ENCODE measurements at places on chromosomes 13 and 19.

- DNase-seq, result no peak
These were observed 5.8 kb upstream of the DAPK3 start for GRCh38 chr19:3976495-3977241.

DNA sequence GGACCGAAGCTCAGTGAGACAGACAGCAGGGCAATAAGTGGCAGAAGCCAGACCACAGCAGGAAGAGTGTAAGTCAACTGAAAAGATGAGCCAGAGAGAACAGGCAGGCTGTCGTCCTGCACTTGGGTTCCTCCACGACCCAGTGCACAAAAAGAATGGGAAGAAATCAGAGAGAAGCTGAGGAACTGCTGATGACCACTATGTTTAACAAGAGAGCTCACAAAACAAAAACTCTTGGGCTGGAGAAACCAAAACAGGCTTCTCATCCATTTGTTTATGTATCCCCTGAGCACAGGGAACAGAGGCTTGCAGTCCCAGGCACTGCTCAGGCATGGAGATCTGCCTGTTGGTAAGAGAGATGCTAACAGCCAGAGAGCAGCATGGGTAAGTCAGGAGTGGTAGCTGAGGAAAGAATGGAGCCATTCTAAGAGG, 14.0 kb downstream of the AKAP8L start:
- no peak for DNase-seq

- DNase-seq, result no peak
These were observed 108.8 kb downstream of the TBC1D4 start for GRCh38 chr13:75372923-75373841.

- DNase-seq, result no peak
These were observed 138.0 kb downstream of the TNFSF13B start for GRCh38 chr13:108407495-108407894.

DNA sequence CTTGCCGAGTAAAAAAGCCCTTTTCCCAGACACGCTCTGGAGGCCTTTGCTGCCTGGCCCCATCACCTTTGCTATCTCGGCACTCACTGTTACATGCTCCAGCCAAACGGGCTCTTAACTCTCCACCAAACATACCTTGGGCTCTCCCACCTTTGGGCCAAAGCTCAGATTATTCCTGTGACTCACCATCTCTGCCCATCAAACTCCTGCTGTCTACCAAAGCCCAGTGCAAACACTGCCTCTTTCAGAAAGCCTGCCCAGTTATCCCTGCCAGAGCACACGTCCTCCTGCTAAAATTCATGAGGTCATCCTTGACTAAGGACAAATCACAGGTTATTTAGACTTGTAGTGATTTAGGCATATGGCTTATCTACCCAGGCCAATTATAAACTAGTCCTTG, 48.1 kb upstream of the SERPINE3 start:
- peak; percentile 25 for DNase-seq

DNA sequence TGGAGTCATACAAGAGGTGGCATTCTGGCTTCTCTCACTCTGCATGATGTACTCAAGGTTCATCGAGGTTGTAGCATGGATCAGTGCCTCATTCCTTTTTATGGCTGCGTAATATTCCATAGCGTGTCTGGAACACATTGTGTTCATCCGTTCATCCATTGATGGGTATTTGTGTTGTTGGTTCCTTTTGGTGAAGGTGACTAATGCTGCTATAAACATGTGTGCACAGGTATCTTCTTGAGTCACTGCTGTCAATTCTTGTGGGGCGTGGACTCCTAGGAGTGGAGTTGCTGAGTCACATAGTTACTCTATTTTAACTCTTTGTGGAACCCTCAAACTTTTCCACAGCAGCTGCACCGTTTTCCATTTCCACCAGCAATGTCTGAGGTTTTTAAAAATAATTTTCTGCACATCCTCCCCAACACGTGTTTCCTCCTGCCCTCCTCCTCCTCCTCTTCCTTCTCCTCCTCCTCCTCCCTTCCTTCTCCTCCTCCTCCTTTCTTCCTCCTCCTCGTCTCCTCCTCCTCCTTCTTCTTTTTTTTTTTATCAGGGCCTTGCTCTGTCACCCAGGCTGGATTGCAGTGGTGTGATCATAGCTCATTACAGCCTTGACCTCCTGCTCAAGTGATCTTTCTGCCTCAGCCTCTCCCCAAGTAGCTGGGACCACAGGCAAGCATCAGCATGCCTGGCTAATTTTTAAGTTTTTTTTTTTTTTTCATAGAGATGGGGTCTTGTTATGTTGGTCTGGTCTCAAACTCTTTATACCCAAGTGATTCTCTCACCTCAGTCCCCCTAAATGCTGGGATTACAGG, 2.0 kb upstream of the TMEM221 start:
- DNase-seq, result peak; percentile 55

DNA sequence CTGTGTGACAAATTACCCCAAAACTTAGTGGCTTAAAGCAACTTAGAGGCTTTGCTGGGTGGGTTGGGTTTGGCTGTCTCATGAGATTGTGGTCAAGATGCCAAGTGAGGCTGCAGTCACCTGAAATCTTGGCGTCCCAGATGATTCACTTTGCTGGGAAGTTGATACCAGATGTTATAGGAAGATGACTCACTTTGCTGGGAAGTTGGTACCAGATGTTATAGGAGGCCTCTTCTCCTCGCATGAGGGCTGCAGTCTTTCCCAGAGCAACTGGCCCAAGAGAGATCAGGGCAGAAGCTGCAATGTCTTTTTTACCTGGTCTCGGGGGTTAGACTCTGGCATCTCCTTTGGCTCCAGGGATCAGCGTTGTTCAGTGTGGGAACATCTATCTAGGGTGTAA, 16.8 kb downstream of the TEX29 start:
- peak; percentile 92 for DNase-seq
